Non-pigmented ciliary epithelial cell (primary cell): ENCODE measurements at places on chromosomes 11 and 22.

GRCh38 chr11:11291041-11292015 is 61.7 kb downstream of the CSNK2A3 start:
- no peak for DNase-seq

GRCh38 chr22:27794226-27794625 is 7.3 kb downstream of the MN1 start:
- DNase-seq: no peak

GRCh38 chr22:44451016-44451415 is 47.0 kb downstream of the RTL6 start:
- no peak for DNase-seq

DNA sequence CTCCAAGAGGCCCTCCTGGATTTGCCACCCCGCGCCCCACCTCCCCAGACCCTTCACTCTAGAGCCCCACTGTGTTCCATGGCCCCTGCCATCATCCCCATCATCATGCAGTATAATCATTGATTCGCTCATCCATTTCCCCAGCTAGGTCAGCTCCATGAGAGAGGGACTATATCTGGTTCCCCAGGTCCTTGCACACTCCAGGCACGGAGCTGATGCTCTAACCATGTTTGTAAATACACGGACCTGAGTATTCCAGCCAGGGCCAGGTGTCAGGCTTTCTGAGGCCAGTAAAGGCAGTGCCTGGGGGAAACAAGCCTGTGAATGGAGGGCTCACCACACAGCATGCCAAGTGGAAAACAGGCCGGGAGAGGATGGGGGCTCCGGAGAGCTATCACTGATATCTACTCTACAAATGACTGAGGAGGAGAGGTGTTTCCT is 27.1 kb upstream of the OAF start:
- DNase-seq: no peak

GRCh38 chr11:35241531-35241930 is 102.6 kb downstream of the CD44 start:
- no peak for DNase-seq
